ENCODE measurements at places on chromosomes 3 and 15.

DNA sequence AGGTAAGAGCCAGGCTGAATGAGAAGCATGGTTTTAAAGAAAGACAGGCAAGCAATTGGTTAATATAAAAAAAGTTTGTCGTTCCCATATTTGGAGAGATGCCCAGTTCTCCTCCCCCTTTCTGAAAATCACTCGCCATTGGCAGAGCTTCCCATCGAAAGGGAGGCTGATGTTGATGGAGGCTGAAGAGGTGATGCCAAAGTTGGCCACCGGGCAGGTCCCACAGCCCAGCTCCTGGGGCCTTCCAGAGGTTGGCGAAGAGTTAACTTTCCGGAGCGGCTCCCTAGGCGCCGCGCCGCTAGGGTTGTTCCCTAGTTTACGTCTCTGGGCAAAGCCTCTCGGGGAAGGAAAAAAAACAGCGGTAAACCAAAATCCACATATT, 793 bp downstream of the PCOLCE2 start:
- no peak for DNase-seq

DNA sequence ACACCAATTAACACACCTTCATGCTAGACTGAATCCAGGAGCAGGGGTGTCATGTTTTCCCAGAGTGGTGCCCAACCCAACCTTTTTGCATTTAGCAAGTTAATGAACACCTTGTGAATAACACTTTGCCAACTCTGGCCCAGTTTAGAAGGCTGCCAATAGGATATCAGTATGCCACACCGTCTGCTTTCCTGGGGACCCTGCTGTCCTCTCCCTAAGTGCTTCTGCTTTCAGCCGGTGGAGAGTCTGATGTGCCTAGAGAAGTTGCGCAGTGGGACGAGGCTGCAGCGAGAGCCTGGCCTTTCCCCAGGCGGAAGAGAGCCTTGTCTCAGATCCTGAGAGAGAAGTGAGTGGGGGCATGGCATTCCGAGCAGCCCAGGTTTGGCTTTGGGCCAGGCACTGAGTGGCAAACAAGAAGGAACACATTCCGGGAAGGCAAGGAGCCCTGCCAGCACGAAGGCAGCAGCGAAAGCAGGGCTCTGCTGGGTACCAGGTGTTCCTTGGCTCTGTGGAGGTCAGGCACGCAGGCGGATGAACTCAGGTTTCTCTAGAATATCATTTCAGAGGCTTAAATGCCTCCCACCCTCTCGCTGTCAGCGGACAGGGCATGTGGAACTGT, 36.9 kb downstream of the SENP8 start:
- DNase-seq: peak; percentile 81

- no peak for DNase-seq
These were observed 43.4 kb upstream of the AGBL1 start for GRCh38 chr15:86036243-86036642.

DNA sequence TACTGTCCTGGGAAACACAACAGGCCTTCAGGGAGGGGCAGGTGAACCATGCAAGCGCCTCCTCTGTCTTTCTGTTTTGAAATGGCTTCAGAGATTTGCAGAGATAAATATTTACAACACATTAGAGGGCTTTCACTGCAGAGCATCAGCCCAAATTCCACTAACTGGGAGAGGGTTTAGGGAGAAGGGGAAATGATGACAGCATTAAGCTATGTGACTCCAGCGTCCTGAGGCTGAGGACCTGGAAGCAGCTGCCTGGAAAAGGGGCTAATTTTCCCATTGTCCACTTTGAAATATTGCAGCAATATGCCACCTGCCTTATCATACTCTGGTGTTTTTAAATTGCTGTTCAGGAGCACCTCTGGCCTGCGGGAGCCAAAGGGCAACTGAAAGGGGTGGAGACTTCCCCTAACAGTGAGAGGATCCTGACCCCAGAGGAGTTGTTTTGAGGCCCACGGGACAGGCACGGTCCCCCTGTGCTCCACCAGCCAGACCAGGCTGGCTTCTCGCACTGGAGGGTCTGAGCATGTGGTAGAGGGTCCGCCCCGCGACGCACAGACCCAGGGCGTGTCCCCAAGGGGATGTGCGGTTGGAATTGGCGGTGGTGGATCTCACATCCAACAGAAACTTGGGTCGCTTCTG, 110.6 kb downstream of the XXYLT1 start:
- no peak for DNase-seq

GRCh38 chr3:25433868-25434267, 5.8 kb downstream of the RARB start:
- no peak for DNase-seq

DNA sequence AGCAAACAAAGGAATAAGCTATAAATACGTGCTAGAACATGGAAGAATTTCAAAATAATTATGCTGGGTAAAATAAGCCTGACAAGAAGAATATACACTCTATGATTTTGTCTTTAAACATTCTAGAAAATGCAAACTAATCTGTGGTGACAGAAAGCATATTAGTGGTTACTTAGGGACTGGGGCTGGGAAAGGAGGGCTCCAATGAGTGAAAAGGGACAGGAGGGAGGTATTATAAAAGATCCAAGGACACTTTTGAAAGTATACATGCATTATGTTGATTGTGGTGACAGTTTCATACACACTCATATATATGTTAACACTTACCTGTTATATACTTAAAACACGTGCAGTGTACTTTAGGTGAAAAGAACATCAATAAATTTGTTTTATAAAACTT, 23.0 kb downstream of the MYH15 start:
- DNase-seq: no peak

GRCh38 chr15:75210811-75211230, 9.1 kb downstream of the C15orf39 start:
- no peak for DNase-seq
